ENCODE measurements at places on chromosomes 5 and 9.

GRCh38 chr5:66213533-66213932, 69.4 kb downstream of the SREK1 start:
- no peak for DNase-seq

- DNase-seq: no peak
These were observed 16.7 kb downstream of the TRAF1 start for GRCh38 chr9:120909904-120910303.

DNA sequence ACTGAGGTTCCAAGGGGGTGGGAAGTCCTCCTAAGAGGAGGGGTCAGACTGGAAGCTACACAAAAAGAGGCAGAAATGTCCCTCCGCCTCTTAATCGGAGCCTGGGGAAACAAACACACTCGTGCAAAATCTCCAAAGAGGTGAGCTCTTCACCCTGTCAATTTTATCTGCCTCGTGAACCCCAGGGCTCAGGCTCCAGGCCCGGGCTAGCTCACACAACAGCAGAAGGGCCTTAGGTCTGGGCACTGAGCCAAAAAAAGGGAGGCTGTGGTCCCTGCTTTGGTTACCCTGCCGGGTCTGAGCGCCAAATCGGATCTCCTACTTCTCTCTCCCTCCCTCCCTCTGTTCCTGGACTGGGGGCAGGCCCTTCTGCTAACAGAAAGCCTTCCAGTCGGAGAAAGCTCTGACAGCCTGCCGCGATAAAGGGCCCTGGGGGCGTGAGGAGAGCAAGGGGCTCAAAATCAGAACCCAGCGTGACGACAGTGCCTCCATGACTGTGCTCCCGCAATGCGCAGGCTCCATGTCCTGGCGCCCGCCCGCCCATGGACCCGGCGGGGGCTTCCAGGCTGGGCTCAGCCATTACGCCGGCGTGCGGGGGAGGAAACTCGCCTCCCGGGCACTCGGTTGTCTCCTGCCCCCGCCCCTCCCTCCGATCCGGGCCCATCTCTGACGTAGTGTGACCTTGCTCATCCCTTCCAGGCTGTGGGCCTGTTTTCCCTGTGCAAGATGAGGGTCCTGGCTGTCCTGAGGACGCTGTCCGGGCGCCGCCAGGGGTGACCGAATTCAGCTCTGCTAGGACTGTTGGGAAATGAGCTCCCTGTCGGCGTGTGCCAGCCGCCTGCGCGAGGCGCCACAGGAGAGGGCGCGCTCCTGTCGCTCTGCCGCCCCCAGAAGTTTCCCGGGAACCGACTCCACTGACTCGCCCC, 865 bp upstream of the SLC22A4 start:
- DNase-seq: peak; percentile 81

- DNase-seq: no peak
These were observed 22.6 kb downstream of the DUSP1 start for GRCh38 chr5:172748341-172748843.

GRCh38 chr9:115691693-115692092, 461.9 kb upstream of the PAPPA start:
- DNase-seq: no peak
